Smooth muscle cell of trachea (primary cell): ENCODE measurements at places on chromosomes 16 and 17. TPM values are rescaled to one million over a fixed set of nuclear protein-coding genes. Genes with fewer than 3 reads are reported as not detected.

ZFPM1 gene
- total RNA-seq: 1.7 and 6.3 TPM in 2 replicates

ASGR1 gene
- total RNA-seq: 1.2 and 1.3 TPM in 2 replicates

ZSWIM7 gene
- total RNA-seq: 7.9 and 22.7 TPM in 2 replicates

ABCA9 gene
- 18.7 and 23.3 TPM in 2 replicates for total RNA-seq

TMEM92 gene
- total RNA-seq: under 0.01 TPM in 2 replicates

CEP295NL gene
- total RNA-seq: 4.6 and 6.8 TPM in 2 replicates

TLCD1 gene
- 4.1 and 7.1 TPM in 2 replicates for total RNA-seq

CD79B gene
- 0.15 and 0.17 TPM in 2 replicates for total RNA-seq

SPNS1 gene
- total RNA-seq: 34.8 and 64.7 TPM in 2 replicates

TCF25 gene
- total RNA-seq: 215 and 233 TPM in 2 replicates

ANKRD13B gene
- total RNA-seq: 7.0 and 19.5 TPM in 2 replicates

HNF1B gene
- not detected in 2 replicates for total RNA-seq

RANBP10 gene
- total RNA-seq: 4.9 and 7.8 TPM in 2 replicates
